ENCODE measurements at places on chromosomes 3 and 15. TPM values are rescaled to one million over a fixed set of nuclear protein-coding genes. Genes with fewer than 3 reads are reported as not detected.

DNA sequence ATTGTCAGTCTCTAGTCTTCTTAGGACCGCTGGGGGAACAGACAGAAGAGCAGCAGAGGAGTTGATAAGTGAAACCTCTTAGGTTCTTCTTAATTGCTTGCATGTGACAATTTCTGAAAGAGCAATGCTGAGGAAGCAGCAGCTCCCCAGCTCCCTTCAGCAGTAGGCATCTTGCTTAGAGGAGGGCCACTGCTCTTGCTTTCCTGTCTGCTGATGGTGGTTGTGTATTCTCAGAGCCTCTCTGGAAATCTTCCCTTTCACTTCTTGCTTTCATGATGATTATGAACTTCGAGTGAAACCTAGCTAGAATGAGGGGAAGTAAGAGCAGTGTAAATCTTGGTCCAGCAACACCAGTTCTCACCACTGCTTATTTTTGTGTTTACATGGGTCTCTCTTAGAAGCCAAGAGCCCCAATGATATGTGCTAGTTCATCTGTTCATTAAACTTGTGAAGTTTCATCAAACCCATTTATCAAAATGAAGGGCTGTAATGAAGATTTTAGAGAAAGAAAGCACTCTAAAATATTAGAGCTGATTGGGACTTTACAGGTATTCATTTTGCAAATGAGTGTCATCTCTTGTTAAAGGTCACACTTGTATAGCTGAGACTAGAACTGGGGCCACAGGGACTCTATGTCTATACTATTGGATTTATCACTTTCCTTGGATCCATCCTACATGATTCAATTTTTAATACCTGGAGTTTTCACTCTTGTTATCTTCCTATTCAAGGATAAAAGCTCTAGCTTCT lies 246.7 kb downstream of the LPP start:
- no peak for DNase-seq
- no peaks in the 10 kb centered on the region for H3K27me3 ChIP-seq
- H3K27ac ChIP-seq, result peak overlapping the region; percentile 46
- no peak overlapping the region for H3K4me3 ChIP-seq
- peaks cover 21% of the 10 kb centered on the region for H3K4me1 ChIP-seq
- H3K36me3 ChIP-seq, result no peaks in the 10 kb centered on the region

DNA sequence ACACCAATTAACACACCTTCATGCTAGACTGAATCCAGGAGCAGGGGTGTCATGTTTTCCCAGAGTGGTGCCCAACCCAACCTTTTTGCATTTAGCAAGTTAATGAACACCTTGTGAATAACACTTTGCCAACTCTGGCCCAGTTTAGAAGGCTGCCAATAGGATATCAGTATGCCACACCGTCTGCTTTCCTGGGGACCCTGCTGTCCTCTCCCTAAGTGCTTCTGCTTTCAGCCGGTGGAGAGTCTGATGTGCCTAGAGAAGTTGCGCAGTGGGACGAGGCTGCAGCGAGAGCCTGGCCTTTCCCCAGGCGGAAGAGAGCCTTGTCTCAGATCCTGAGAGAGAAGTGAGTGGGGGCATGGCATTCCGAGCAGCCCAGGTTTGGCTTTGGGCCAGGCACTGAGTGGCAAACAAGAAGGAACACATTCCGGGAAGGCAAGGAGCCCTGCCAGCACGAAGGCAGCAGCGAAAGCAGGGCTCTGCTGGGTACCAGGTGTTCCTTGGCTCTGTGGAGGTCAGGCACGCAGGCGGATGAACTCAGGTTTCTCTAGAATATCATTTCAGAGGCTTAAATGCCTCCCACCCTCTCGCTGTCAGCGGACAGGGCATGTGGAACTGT lies 36.9 kb downstream of the SENP8 start:
- no peak for DNase-seq
- peak overlapping the region; percentile 43 for H3K4me3 ChIP-seq
- H3K4me1 ChIP-seq, result peaks cover 16% of the 10 kb centered on the region

DNA sequence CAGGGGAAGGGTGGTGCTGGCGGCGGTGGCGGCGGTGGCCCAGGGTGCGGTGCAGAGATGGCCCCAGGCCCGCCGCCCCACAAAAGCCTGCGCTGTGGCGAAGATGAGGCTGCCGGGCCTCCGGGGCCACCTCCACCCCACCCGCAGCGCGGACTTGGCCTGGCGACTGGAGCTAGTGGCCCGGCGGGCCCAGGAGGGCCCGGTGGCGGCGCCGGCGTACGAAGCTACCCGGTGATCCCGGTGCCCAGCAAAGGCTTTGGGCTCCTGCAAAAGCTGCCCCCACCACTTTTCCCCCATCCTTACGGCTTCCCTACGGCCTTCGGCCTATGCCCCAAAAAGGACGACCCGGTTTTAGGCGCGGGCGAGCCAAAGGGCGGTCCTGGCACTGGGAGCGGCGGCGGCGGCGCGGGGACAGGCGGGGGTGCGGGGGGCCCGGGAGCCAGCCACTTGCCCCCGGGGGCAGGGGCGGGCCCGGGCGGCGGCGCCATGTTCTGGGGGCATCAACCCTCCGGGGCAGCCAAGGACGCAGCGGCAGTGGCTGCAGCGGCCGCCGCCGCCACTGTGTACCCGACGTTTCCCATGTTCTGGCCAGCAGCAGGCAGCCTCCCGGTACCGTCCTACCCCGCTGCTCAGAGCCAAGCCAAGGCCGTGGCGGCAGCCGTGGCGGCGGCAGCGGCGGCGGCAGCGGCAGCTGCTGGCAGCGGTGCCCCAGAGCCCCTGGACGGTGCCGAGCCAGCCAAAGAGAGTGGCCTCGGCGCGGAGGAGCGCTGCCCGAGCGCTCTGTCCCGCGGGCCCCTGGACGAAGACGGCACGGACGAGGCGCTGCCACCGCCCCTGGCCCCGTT lies 1.6 kb downstream of the SKOR1 start:
- H3K4me3 ChIP-seq, result no peak overlapping the region
- DNase-seq, result no peak
- no peak overlapping the region for H3K27ac ChIP-seq

- H3K4me1 ChIP-seq, result no peaks in the 10 kb centered on the region
- no peak for DNase-seq
Measured at GRCh38 chr15:79017953-79018352, 72.6 kb downstream of the RASGRF1 start.

Gene GOLGA6L4
- 1.3 TPM for total RNA-seq

Gene LYZL4
- total RNA-seq, result not detected
